ENCODE measurements at places on chromosomes 11 and 22. TPM values are rescaled to one million over a fixed set of nuclear protein-coding genes. Genes with fewer than 3 reads are reported as not detected.
A peak's percentile ranks its signal among the peaks of the same experiment; 100 is the strongest.

Gene GSC2
- total RNA-seq = not detected

Gene SYT7
- total RNA-seq = 9.3 TPM

Gene DDT
- 128 TPM for total RNA-seq

Gene DNAJC24
- 12.6 TPM for total RNA-seq

Gene PISD
- total RNA-seq = 20.2 TPM

- no peak for DNase-seq
Observed at GRCh38 chr11:14626650-14627049, 17.0 kb upstream of the PDE3B start.

GRCh38 chr22:30023099-30023660 is 57.1 kb upstream of the HORMAD2 start:
- no peak for DNase-seq

DNA sequence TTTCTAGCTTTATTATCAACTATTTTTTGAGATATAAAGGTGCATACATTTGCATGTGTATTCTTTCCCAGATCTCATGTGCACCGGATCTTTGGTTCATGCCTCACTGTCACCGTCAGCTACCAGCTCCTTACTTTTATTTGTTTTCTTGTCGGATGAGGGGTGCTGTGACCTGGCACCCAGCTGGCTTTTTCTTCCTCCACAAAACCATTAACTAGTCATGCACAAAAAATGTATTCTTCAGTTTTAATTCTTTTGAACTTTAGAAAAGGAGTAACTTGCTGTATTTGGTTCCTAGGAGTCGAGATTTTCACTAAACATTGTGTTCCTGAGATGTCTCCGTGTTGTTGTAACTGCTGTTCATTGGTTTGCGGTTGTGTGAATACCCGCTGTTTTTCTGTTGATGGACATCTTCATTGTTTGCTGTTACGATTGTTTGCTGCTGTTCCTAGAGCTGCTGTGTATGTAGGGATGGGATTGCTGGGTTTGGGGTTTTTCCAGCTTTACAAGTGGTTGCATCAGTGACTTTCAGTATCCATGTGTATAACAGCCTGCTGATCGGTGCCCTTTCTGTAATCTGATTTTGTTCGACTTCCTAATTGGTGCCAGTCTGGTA is 39.4 kb downstream of the MOV10L1 start:
- DNase-seq = no peak

DNA sequence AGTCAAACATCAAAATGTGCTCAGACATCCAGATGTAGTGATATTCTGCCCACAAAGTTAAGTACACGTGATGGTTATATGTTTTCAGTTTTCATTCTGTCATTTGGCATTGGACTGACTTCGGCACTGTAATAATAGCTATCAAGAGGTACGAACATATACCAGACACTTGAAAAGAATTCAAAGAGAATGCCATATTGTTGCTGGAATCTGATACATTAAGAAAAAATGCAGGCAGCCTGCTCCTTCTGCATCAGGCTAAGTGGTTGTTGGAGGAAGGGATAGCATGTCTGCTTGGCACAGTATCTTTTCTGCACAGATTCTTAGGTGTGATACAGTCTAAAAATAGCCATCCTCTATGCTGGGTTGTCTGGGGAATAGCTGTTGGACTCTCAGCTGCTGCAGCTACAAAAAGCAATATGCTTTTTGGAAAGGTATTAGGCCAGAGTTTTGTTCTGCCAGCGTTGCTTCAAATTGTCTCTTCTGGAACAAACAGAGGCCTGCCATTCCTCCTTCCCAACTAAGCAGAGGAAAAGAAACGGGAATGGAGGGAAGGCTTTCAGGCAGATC is 892.6 kb downstream of the TBC1D22A start:
- DNase-seq = no peak

- DNase-seq = no peak
Observed at GRCh38 chr11:31959716-31960115, 131.2 kb upstream of the RCN1 start.

GRCh38 chr11:70935006-70935768 is 317.2 kb downstream of the SHANK2 start:
- DNase-seq = no peak

- peak; percentile 51 for DNase-seq
Observed at GRCh38 chr11:65435411-65435931, 12.9 kb downstream of the NEAT1 start.

DNA sequence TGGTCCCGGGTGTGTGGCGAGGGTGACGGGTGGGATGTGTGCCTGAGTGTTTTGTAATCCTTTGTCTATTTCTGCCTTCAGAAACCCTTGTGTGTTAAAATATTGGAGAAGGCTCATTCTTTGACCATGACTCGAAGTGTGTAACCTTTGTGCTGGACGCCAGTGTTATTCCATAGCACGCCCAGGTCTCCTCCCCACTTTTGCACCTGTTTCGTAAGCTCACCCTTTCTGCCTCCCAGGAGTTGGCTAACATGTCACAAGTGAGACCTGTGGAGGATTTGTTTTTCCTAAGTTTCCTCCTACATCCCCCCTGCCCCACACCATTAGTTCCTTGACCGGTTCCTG is 382 bp downstream of the C11orf54 start:
- no peak for DNase-seq

GRCh38 chr22:46453829-46454503 is 83.5 kb downstream of the CELSR1 start:
- DNase-seq = no peak
